Endothelial cell (in vitro differentiated cells): ENCODE measurements at places on chromosomes 6 and 20.

GRCh38 chr6:25027221-25027916 lies 91.6 kb upstream of the RIPOR2 start:
- DNase-seq = no peak

DNA sequence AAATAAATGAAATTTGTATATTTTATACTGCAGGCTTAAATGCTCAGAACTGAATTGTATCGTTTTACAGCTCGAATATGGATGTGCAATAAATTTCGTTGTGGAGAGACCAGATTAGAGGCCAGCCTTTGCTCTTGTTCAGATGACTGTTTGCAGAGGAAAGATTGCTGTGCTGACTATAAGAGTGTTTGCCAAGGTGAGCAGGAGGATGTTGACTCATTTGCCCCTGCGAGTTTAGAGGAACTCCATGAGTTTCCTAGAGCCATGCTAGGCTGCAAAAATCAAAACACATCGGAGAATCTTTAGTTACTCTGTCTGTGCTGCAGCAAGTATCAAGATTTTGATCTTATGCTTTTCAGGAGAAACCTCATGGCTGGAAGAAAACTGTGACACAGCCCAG lies 15.4 kb downstream of the ENPP3 start:
- no peak for DNase-seq

GRCh38 chr20:53939572-53940359 lies 130.6 kb downstream of the BCAS1 start:
- DNase-seq = peak; percentile 92

DNA sequence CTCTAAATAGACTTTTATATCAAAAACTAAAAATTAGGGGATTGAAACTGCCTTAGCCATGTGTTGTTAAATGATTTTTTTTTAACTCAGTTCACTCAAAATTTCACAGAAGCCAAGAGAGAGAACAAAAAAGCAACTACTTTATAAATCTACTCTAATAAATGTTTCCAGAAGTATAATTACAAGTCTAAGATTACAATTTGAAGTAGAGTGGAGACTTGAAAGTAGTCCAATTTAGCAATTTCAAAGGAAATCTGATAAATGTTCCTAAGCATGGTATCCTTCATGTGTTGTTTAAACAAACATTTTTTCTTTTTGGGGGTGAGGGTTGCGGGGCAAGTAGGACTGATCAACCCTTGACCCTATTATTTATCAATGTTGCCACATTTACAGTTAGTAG lies 72.6 kb downstream of the PHIP start:
- no peak for DNase-seq

- DNase-seq = no peak
Measured at GRCh38 chr6:34729631-34730470, 27.5 kb upstream of the SNRPC start.

- no peak for DNase-seq
Measured at GRCh38 chr6:14626556-14626955, 509.0 kb downstream of the CD83 start.

DNA sequence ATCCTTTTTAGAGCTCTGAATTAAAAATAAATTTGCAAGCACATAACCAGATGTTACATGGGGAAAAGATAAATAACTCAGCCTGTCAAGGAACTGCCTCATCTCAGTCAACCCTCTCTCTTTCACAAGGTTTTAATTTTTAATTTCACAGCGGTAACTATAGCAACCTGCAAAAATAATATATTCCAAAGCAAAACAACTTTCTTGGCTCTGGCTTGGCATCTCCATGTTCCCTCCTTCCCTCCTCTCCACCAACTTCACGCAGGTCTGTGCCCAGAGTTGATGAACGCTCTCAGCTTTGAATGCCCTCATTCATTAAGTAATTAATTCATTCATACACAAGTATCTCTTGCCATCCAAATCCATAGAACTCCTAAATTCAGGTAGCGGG lies 32.5 kb upstream of the SIRPA start:
- DNase-seq = no peak
